ENCODE measurements at places on chromosomes 3 and 15.

DNA sequence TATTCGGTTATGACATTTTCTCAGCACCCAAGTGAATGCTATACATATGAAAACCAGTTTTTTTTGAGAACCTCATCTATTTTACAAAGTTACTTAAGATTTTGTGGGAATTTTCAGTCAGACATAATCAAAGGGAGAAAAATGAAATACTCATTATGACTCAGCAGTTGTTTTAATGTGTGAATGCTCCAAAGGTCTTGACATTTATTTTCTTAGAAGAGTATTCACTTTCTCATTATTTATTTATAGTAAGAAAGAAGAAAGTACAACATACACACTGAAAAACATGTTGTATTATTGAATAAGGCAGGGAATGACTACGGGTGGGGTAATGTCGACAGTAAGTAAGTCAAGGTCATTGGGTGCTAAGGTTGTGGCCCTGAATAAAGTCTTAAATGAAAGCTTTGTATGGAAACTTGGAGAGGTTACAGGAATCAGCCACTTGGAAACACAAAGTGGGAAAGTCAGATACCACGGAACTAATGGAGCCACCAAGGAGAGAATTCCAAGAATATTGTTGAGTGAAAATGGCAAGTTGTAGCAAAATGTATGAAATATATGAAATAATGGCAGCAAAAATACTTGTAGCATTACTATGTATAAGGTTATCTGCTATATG lies 844.5 kb downstream of the TBL1XR1 start:
- DNase-seq = peak; percentile 4

- peak; percentile 77 for DNase-seq
Measured at GRCh38 chr15:68599560-68600071, 20.8 kb downstream of the CORO2B start.

DNA sequence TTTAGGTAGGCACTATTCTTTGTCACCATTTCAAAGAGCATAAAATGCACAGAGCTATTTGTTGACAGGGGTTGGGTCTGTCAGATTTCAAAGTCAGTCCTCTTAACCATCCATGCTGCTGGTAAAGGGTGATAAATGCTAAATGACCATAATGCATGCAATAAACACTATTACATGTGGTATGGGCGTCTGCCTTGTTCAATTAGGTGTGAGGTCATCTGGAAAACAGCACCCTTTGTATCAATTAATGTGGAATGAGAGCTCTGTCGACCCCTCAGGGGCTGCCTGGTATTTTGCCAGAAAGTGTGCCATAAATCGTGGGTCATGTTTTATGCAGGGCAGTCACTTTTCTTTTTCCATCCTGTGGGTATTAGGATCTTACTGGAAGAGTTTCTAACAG lies 235.6 kb downstream of the SV2B start:
- DNase-seq = no peak

DNA sequence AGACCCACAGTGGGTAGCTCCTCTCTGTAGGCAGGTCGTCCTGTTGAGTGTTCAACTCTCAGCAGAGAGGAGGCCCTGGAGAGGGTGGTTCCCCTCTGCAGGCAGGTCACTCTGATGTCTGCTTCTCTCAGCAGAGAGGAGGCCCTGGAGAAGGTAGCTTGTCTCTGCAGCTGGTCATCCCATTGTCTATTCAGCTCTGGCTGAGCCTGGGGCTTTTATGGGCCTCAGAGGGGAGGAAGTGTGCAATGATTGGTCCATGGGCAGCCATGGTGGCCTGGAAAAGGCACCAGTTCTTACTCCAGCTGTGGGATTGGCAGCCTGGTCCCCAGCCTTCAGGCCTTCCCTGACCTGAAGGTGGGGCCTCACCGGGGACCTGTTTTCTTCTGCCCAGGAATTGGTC lies 52.9 kb downstream of the PPCDC start:
- DNase-seq = no peak

- DNase-seq = peak; percentile 85
Measured at GRCh38 chr3:71310359-71310979, 273.1 kb downstream of the FOXP1 start.

- no peak for DNase-seq
Measured at GRCh38 chr3:30548600-30548999, 57.8 kb upstream of the TGFBR2 start.

DNA sequence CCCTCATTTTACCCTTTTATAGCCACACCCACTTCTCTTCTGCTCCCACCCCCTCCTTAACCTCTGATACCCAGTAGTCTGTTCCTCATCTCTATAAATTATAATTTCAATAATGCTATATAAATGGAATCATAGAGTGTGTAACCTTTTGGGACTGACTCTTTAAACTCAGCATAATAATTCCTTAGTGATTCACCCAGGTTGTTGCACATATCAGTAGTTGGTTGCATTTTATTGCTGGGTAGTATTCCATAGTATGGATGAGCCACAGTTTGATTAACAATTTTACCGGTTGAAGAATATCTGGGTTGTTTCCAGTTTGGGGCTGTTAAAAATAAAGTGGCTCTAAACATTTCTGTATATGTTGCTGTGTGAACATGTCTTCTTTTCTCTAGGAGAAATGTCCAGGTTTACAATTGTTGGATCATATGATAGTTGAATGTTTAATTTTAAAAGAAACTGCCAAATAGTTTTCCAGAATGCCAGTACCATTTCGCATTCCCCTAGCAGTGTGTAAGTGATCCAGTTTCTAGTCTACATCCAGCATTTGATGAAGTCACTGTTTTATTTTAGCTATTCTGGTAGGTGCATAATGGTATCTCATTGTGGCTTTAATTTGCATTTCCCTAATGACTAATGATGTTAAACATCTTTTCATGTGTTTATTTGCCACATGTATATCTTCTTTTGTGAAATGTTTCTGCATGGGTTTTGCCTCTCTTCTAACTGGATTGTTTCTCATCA lies 68.5 kb downstream of the VPS8 start:
- peak; percentile 13 for DNase-seq

DNA sequence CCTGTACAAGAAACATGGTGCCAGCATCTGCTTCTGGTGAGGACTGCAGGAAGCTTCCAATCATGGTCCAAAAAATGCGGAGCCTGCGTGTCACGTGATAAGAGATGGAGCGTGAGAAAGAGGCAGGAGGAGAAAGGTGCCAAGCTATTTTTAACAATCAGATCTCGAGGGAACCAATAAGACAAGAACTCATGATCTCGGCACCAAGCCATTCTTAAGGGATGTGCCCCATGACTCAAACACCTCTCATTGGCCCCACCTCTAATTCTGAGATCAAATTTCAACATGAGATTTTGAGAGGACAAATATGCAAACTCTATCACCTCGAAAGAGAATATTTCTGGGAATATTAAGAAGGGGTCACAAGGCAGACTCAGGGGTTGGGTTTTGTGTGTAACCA lies 107.2 kb downstream of the PYDC2 start:
- DNase-seq = no peak

- no peak for DNase-seq
Measured at GRCh38 chr3:113485161-113485609, 29.8 kb downstream of the SPICE1 start.

- no peak for DNase-seq
Measured at GRCh38 chr3:24591191-24591590, 96.5 kb upstream of the THRB start.

DNA sequence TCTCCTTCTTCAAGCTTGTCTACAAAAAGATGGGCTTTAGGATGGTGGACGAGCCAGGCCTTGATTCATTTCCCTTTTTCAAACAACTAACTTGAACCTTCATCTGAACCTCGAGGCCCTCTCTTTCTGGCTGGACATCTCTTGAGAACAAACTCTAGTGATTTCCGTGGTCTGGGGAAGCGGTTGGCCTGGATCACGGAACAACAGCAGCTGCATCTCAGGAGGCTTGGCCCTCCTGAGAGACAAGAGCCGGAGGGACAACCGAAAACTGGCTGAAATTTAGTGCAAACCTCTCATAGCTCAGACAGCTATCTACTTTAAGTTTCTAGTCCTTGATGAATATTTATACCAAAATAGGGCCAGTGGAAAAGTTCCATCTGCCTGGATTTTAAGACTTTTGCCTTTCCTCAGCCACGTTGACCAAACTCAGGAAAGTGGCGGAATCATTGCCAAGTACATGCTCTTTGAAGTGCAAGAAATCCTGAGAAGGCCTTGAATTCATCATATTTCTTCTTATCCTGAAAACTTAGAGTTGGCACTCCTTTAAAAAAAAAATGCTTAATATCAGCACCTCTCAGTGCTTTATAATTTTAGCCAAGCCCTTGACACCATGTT lies 14.5 kb downstream of the LMCD1 start:
- DNase-seq = no peak

DNA sequence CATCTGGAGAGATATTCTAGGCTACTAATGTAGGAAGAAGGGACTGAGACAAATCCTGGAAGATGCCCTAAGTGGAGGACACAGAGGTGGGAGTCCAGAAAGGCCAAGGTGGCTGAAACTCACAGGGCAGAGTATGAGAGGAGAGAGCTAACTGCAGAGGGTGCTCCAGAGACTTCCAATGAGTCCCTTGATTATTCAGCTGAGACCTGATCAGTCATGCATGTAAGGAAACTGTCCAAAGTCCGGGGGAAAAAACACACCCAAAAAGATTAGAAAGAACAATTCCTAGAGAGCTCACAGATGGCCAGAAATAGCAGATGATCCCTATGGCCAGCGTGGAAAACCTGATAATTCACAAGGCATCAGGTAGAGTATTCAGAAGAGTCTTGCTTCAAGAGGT lies 18.7 kb upstream of the FOXP1 start:
- DNase-seq = no peak

GRCh38 chr3:29011441-29011840 lies 269.4 kb upstream of the RBMS3 start:
- no peak for DNase-seq

- no peak for DNase-seq
Measured at GRCh38 chr15:29883126-29883525, 60.9 kb upstream of the TJP1 start.

DNA sequence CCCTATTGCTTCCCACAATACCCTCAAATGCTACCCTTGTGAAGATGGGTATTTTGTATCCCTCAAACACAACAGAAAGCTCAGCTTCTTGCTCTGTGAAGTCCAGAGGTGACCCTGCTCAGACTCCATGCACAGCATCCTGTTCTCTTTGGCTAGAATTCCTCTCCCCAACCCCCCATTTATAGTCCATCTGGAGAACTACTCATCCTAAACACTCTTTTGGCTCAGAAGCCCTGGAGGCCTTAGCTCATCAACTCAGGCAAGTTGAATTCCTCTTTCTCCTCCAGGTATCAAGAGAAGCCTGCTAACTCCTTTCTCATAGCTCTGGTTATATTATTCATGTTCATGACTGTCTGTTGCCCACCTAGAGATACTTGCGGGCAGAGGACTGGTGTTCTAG lies 18.3 kb upstream of the GASK1A start:
- DNase-seq = no peak

DNA sequence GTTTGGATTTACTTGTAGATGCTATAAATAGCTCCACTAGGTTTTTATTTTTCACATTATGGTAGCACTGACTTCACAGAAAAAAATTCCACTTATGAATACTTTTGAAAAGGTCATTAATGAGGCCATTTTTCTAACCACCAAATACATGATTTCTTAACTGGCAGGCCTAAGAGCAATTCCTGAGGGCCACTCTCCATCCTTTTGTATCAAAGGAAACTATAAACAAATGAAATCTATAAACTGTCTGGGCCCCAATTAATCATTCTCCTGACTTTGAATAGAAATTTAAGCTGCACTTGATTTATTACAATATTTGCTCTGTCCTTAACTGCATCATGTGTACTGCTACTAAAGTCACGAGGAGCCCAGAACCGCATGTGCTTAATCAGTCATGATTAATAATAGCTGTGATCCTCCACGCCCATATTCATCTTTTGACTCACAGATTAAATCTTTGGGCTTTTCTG lies 25.1 kb upstream of the MTMR10 start:
- peak; percentile 88 for DNase-seq

- DNase-seq = no peak
Measured at GRCh38 chr15:77642793-77643430, 10.2 kb upstream of the LINGO1 start.

- peak; percentile 94 for DNase-seq
Measured at GRCh38 chr3:187994221-187995042, 159.5 kb upstream of the LPP start.

- DNase-seq = no peak
Measured at GRCh38 chr3:46966811-46967210, 9.7 kb downstream of the CCDC12 start.

DNA sequence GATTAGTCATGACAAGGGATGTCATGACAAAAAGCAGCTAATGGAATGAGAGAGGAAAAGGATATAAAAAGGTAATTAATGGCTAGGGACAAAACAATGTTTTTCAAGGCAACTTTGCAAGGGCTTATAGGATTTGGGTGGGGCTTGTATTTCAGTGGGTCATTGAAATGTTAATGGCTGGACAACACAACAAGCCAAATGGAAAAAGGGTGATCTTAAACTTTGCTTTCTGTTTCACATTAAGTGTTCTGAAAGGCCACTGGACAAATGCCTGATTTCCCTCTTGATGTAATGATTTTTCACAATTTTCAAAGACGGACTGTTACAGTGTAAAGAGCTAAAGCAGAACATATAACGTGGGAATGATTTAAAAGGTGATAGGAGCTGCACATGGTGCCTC lies 345.0 kb downstream of the TUSC7 start:
- DNase-seq = no peak

Data from fibroblast of skin of abdomen (primary cell).